Placental epithelial cell (primary cell): ENCODE measurements at places on chromosomes 3 and 15. TPM values are rescaled to one million over a fixed set of nuclear protein-coding genes. Genes with fewer than 3 reads are reported as not detected.

The PLSCR4 gene
- total RNA-seq, result 11.0 and 11.4 TPM in 2 replicates

The COPS2 gene
- 51.1 and 79.7 TPM in 2 replicates for total RNA-seq

The SLC38A3 gene
- not detected in 2 replicates for total RNA-seq

The PPP2R3A gene
- 55.0 and 63.3 TPM in 2 replicates for total RNA-seq
